CD4-positive, alpha-beta T cell (primary cell): ENCODE measurements at places on chromosomes 3 and 15.
A peak's percentile ranks its signal among the peaks of the same experiment; 100 is the strongest.

GRCh38 chr15:64092864-64093626 lies 593 bp downstream of the CIAO2A start:
- peak; percentile 25 for DNase-seq

GRCh38 chr3:35745802-35746484 lies 106.6 kb downstream of the ARPP21 start:
- DNase-seq: no peak

DNA sequence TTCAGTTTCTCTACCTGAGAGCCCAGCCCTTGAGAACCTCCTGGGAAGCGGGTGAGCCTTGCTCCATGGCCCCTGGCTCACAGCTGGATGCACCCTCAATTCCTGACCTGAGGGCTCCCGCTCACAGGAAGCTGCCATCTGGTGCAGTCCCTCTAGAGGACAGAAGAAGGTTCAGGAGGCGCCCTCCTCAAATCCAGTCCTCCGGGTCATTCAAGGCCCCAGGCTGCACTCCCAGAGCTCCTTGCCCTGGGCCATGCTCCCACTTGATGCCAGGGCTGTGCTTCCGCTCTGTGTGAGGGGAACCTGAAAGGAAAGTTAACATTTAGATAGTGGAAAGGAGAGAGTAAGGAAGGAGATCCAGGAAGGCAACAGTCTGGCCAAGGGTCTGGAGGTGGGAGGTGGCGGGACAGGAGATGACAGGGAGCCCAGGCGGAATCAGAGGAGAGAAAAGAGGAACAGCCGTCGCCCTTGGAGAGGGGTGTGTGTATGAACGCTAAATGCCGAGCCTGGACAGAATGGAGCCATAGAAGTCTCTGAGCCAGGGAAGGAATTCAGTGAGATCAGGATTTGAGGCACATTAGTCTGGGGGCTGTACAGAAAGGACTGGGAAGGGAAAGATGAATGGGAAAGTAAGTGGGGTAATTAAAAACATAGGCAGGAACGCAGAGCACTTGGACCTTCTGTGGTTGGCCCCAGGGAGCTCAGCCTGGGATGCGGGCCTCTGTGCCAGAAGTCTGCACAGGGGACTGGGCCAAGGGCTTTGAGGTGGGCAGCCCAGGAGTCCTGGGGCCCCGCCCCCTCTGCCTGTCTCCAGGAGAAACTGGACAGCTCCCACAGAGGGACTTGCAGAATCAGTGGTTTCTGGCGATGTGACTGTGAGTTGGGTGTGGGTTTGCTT lies 26.1 kb downstream of the TBC1D21 start:
- no peak for DNase-seq

DNA sequence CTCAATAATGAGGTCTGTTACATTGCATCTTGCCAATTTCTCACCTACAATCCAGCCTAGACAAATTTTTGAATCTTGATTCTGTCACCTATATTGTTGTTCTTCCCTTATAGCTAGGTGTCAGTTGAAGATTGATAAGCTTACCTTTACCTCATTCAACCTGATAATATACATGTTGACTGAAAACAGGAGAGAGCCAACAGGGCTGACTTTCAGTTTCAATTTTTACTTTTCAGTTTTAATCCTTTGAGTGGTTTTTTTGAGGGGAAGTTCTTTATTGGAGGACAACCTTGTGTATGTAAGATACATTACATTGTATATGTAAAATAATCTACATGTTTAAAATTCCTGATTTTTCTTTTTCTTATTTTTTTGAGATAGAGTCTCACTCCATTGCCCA lies 5.8 kb downstream of the ATP13A5 start:
- DNase-seq: no peak

DNA sequence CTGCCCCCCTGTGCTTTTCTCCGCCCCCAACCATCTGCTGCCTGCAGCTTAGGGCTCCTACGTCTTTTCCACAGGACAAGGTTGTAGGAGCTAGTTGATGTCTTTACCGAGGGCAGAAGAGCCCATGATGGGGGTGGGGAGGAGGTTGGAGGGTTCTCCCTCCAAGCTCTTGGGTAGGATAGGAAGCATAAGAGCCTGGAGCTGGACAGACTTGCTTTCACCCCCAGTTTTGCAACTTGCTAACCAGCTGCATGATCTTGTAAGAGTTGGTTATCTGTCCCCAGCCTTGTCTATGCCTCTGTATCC lies 856 bp downstream of the ABCF3 start:
- DNase-seq: no peak

DNA sequence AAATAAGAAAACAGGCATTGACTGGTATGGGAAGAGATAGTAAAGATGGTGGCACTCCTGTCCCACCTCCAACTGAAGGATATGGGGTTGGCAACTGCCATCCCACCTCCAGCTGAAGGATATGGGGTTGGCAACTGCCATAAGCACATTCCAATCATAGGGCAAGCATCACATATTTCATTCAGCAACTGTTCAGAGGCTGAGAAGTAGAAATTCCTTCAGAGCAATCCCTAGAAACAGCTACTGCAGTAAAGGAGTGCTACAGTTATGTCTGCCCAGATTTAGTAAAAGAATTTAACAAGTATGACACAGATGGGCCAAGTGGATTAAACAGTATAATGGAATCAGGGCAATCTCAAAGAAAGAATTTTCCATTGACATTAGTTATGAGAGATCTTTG lies 156.8 kb downstream of the IMPG2 start:
- no peak for DNase-seq

- no peak for DNase-seq
Observed at GRCh38 chr3:37329465-37329864, 155.1 kb upstream of the LRRFIP2 start.

- DNase-seq: no peak
Observed at GRCh38 chr3:168096210-168096652, 507 bp upstream of the GOLIM4 start.
